OCI-M1 (cell line): ENCODE measurements at places on chromosomes 4 and X.

GRCh38 chr4:47891928-47892327, 22.5 kb downstream of the NFXL1 start:
- DNase-seq = no peak

DNA sequence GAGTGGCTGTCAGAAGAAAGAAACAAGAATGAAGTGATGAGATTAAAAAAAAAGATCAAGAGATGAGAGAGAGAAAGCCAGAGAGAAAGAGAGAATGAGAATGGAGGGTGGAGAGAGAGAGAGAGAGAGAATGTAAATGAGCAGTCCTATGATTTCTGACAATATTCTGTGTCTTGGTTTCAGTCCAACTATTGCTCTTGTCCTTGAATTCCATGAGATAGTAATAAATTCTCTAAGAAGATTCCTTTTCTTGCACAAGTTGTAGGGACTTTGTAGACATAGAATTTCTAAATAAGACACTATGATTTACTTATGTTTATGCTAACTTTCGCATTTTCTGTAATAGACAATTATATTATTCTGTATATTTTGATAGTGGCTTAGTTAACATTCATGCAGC, 149.6 kb upstream of the CTSO start:
- no peak for DNase-seq

DNA sequence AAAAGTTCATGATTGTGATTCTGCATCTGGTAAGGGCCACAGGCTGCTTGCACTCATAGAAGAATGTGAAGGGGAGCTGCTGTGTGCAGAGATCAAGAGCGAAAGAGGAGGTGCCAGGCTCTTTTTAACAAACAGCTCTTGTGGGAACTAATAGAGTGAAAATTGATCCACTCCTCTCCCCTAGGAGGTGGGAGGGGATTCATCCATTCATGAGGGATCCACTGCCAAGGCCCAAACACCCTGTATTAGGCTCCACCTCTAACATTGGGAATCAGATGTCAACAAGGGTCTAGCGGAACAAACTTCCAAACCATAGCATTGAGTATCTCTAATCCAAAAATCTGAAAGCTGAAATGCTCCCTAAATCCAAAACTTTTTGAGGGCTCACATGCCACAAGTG, 16.4 kb upstream of the PPID start:
- no peak for DNase-seq

DNA sequence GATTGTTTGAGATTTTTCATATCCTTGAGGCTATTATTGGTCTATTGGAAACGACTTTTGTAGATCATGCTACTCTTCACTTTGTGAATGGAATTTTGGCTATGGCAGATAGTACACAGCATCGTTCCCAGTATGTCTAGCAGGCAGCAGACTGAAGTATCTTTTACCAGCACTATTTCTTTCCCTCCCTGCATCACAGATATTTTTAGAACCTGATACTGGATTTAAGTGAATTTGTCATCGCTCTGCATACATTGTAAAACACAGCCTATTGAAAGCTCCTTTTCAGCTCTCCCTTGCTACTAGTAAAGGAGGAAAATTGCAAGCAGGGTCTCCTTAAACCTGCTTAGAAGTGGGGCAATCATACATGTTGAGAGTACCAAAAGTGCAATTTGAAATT, 133.6 kb downstream of the LUZP4 start:
- no peak for DNase-seq

- no peak for DNase-seq
These were observed 141.1 kb downstream of the MSL3 start for GRCh38 chrX:11899091-11899490.

- no peak for DNase-seq
These were observed 111.5 kb downstream of the POLA1 start for GRCh38 chrX:24805201-24805600.

DNA sequence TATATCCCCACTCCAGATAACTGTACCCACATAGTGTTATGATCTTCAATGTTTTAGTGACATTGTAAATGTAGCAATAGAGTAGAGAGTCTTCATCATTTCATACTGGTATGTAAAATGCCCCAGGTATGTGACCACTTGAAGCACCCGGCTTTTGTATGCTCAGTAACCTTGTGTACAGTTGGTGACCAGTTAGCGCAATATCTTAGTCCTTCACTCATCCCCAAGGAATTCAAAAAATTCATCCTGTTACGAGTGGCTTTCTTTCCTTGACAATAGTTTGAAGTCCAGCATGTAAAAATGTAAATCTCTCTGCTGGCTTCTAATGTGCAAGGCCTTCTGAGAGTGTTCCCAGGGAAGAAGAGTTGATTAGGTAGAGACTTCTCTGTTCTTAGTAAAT, 145.6 kb downstream of the ARX start:
- DNase-seq = no peak

GRCh38 chr4:78661921-78662521, 110.5 kb downstream of the ANXA3 start:
- DNase-seq = no peak

DNA sequence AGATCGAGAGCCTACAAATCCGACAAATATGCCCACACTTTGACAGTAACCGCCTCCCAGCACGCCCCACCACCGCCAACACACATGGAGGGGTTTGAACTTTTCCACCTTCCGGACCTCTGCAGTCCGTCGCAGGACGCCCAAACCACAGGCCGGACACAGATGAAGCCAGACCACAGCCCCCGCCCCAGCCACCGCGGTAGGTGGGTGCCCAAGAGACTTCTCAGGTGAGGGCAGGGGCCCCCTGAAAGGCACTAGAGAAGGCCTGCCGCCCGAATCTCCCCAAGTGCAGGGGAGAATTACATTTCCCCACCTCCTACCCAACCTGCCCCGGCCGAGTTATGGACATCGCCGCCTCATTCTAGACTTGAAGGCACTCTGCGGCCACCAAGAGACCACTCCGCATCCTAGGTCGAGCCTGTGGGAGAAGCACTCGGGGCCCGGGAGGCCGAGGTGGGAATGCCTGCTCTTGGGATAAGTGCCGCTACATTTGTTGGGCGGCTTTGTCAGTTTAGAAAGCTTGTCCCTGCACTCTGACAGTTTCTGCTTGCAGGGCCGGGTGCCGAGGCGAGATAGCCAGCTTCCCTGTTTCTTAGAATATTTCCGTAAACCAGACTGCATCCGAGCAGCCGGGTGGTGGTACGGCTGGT, 21.5 kb downstream of the HAND2 start:
- no peak for DNase-seq

DNA sequence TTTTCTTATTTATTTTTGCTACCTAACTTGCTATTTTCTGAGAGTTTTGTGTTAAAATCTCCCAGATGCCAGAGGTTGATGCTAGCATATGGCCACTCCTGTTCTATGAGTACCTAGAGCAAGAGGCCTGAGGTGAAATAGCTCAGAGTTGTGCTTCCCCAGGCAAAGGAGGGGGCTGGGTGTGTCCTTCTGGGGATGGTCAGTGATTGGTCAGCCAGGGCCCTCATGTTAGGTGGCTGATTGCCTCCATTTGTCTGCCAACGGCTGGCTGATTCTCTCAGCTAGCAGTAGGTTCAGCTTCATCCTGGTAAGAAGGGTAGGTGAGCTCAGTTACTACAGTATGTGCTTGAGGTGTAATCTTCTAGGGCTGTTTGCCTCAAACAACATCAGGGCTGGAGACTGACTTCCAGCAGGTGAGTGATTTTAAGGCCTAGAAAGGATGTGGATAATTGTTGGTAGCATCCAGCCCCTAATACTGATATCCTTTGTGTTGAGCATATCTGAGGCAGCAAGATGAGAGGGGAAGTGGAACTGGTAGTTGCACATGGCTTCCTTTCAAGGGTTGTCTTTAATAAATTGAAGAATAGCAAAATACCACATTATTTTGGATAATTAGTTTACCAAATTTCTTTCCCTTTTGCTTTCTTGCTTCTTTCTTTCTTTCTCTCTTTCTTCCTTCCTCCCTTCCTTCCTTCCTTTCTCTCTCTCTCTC, 62.5 kb upstream of the RHOH start:
- no peak for DNase-seq

GRCh38 chr4:77599378-77599777, 6.2 kb upstream of the CXCL13 start:
- DNase-seq = peak; percentile 58
